ENCODE measurements at places on chromosomes 1 and 21.

- no peak for DNase-seq
Measured at GRCh38 chr1:94698759-94699502, 121.2 kb upstream of the SLC44A3 start.

DNA sequence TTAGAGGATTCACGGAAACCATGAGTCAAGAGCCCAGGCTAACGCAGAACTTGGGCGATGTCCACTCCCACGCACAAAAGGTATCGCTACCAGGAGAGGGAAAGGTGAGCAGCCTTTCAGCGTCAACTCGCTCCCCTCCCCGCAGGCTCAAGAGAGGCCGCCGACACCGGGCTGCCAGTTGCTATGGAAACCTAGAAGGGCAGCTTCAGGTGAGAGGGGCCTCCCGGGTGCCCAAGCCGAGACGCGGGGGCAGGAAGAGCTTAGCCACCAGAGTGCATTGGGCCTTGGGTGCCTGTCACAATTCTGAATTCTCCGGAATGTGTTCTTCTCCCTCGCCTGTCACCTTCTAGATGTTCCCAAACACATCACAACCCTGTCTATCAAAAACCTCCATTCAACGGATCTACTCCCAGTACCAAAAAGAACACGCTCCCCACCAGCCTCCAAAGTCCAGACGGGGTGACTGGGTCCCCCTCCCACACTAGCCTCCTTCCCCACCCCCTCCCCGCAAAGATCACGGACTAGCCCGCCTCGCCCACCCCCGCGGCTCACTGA, 694 bp downstream of the MEAF6 start:
- no peak for DNase-seq

DNA sequence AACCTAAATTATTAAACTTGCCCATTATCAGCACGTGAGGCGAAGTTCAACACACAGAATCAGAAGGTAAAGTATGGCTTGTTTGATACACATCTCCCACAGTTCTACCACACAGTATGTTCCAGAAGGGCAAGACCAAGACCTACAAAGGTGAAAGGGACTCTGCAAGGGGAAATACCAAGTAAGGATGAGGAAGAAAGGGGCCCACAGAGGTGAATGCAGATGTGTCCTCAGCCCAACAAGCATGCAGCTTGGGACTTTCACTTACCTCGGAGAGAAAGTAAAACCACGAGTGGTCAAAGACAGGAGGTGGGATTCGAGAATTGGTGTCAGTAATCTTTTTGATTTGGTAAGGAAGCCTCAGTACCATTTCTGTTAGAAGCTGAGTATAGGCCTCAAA, 85.8 kb downstream of the UBR4 start:
- DNase-seq: no peak

GRCh38 chr1:78375996-78376395, 114.8 kb upstream of the PTGFR start:
- DNase-seq: no peak

GRCh38 chr1:66296951-66297350, 237.0 kb upstream of the SGIP1 start:
- no peak for DNase-seq

- DNase-seq: no peak
Measured at GRCh38 chr1:234273981-234274380, 99.3 kb upstream of the COA6 start.

DNA sequence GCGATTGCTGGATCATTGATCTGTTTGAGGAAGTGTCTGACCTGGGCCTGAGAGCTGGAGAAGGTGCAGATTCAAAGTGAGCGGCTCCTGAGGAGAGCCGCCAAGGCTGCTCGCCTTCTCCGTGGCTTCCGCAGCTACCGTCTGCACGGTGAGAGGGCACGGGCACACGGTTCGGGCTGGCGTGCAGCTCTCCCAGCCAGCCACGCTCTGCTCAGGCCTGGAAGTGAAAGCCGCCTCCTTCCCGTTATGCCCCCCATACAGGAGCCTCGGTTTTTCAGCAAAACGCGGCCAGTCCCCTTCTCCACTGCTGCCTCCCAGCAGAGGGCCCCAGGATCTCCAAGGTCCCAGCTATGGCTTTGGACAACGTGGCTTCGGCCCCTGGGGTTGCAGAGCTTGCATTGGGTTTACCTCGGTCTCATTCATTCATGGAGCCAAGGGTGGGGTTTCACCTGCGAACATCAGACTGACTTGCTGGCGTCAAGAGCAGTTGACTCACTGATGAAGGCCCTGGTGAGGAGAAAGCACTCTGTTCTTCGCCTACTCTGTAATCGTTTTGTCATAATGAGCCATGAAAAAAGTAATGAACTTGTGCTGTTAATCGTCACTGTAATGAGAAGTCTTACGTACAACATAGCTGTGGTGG, 24.4 kb upstream of the PDXK start:
- no peak for DNase-seq

- DNase-seq: no peak
Measured at GRCh38 chr1:113976609-113977278, 2.5 kb upstream of the OLFML3 start.

- DNase-seq: no peak
Measured at GRCh38 chr21:28580585-28580984, 412.1 kb downstream of the LTN1 start.

- DNase-seq: peak; percentile 72
Measured at GRCh38 chr1:184163674-184164465, 112.3 kb downstream of the TSEN15 start.

- no peak for DNase-seq
Measured at GRCh38 chr1:6008084-6008415, 15.8 kb upstream of the NPHP4 start.

GRCh38 chr1:234954613-234955012, 174.0 kb downstream of the TOMM20 start:
- no peak for DNase-seq

DNA sequence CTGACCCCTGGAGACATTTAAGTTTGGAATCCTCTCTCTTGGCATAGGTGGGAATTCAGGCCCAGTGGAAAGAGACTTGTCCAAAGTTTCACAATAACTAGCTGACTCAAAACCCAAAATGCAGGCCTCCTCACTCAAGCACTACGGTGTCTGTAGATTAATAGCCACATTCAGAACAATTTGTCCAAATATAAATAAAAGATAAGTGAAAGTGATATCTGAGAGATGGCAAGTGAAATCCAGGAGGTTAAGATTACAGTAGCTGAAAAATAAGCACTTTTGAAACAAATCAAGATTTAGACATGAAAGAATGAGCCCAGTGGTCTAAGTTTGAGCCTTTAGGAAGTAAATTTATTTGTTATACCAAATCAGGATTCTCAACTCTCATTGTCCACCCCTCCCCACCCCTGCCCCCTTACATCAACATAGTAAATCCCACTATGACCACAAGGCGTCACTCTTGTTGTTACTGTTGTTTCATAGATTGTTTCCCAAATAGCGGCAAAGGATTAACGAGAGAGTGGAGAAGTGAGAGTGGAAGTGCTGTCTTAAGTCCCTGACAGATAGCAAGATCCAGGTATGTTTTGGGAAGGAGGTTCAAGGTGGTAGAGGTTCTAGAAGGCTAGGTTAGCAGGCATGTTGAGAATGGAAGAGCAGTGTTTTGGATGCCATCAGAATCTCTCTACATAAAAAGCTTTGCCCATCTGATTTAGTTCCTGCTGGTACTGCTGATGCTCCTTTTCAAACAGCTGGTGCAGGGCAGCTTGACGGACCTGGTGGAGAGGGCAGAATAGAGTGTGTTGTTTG, 7.1 kb upstream of the TPM3 start:
- DNase-seq: peak; percentile 66

- DNase-seq: no peak
Measured at GRCh38 chr1:30101487-30102227, 621.7 kb downstream of the MATN1 start.

DNA sequence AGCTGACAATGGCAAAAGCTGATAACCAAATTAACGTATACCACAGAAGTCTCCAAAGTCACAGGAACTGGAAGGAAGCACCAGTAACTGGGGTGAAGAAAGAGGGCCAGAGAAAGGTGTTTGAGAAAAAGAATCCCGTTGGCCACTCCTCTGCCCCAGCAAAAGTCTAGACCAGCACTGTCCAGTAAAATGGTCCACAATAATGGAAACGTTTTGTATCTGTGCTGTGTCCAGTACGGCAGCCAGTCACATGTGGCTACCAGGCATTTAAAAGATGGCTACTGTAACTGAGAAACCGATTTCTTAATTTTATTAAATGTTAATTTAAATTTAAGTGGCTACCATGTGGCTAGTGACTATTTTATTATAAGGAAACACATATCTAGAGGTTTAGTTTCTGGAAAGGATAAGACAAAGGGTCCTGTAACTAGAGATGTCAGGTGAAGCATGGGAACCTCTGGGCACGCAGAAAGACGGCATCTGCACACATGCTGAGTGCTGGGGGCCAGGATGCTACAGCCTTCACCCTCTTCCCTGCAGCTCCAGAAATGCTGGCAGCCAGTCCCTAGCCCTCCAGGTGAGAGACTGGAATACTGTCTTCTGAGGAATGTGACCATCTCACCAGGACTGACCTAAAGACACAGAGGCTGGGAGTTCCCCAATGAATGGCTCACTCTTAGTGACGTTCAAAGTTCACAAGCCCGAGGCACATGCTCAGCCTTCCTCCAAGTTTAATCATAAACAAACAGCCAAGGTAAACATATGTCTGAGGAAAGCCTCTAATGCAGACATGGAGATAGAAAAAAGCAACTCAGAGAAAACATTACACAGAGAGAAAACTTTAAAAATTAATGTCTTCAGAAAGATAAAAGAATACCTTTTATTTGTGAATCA, 50.7 kb downstream of the JAK1 start:
- DNase-seq: no peak

- peak; percentile 68 for DNase-seq
Measured at GRCh38 chr1:160137216-160137862, 14.1 kb upstream of the ATP1A4 start.

- DNase-seq: no peak
Measured at GRCh38 chr1:45409276-45409675, 69.0 kb upstream of the MUTYH start.

DNA sequence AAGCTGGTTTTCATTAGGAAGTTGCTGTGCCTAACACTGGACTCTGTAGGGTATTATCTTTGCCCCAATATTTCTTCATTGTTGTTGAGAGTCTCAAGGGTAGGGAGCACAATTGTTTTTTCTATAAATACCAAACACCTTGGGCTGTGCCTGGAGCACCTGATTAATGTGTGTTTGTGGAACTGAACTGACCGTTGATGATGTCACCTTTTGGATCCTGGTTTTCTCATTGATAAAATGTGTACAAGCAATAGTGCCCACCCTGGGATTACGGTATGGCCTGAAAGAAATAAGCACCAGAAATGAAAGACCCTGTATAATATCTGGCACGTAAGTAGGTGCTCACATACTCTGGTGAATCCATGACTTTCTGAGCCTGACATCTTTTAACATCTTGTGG, 39.3 kb downstream of the KCNA2 start:
- no peak for DNase-seq

- DNase-seq: no peak
Measured at GRCh38 chr1:38332649-38333310, 286.2 kb upstream of the POU3F1 start.

GRCh38 chr21:43916691-43917514, 51.9 kb downstream of the AGPAT3 start:
- DNase-seq: no peak

GRCh38 chr1:155976062-155976912, 2.1 kb downstream of the ARHGEF2 start:
- DNase-seq: peak; percentile 84

GRCh38 chr1:1364266-1364665, 5.9 kb upstream of the MXRA8 start:
- no peak for DNase-seq

DNA sequence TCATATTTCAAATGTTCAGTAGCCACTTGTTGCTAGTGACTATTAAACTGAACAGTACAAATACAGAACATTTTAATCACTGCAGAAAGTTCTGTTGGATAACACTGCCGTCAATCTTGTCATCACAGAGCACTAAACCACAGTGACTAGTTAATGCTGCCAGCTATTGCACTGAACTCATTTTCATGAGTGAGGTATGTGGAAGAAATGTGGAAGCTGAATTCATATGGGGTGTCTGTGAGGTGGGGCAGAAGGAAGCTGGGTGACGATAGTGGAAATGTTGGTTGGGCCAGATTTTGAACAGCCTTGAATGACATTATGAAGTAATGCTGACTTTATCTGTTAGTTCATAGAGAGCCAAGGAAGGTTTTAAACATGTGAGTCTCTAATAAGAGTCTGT, 49.6 kb downstream of the OSBPL9 start:
- no peak for DNase-seq

DNA sequence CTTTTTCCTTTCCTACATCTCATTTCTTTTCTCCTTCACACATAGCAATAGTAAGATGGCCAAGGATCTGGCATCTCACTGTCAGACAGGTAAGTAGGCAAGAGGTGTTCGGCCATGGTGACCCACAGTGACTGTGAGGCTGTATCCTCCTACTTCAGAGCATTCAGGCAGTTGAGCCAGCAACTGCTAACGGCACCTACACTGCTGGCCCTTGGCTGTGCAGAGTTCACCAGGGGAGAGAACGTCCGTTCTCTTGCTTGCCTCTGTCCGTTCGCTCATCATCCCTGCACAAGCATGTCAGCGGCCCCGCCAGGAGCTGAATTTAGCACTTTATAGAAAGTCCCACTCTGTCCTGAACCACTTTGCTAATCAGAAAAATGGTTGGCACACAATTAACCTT, 113.6 kb downstream of the GREM2 start:
- no peak for DNase-seq

GRCh38 chr21:35995522-35996088, 64.7 kb downstream of the SETD4 start:
- DNase-seq: no peak

GRCh38 chr1:1988061-1988945, 15.3 kb downstream of the CFAP74 start:
- DNase-seq: no peak

DNA sequence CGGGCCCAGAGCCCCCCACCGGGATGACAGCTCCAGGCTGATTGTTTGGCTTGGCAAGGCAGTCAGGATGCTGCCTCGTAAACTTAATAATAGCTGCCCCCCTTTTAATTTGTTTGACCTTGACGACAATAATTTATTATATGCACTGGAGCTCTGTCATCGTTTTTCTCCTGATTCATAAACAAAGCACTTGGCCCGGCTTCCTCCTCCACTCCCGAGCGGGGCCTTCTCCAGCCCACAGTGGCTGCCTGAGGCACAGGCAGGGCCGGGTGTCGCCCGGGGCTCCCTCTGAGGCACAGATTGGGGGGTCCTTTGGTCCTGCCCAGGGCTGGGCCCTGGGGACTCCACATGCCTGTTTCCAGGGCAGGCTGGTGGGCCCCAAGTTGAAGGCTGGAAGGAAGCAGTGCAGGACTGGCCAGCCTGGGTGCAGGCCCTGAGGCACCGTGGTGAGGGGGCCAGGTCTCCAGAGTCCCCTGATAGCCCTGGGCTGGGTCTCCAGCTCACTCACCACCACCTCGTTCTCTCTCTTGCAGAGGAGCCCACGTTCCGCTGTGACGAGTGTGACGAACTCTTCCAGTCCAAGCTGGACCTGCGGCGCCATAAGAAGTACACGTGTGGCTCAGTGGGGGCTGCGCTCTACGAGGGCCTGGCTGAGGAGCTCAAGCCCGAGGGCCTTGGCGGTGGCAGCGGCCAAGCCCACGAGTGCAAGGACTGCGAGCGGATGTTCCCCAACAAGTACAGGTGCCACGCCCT, 52.0 kb upstream of the ARHGEF16 start:
- DNase-seq: no peak
